ENCODE measurements at places on chromosomes 7 and 10.

DNA sequence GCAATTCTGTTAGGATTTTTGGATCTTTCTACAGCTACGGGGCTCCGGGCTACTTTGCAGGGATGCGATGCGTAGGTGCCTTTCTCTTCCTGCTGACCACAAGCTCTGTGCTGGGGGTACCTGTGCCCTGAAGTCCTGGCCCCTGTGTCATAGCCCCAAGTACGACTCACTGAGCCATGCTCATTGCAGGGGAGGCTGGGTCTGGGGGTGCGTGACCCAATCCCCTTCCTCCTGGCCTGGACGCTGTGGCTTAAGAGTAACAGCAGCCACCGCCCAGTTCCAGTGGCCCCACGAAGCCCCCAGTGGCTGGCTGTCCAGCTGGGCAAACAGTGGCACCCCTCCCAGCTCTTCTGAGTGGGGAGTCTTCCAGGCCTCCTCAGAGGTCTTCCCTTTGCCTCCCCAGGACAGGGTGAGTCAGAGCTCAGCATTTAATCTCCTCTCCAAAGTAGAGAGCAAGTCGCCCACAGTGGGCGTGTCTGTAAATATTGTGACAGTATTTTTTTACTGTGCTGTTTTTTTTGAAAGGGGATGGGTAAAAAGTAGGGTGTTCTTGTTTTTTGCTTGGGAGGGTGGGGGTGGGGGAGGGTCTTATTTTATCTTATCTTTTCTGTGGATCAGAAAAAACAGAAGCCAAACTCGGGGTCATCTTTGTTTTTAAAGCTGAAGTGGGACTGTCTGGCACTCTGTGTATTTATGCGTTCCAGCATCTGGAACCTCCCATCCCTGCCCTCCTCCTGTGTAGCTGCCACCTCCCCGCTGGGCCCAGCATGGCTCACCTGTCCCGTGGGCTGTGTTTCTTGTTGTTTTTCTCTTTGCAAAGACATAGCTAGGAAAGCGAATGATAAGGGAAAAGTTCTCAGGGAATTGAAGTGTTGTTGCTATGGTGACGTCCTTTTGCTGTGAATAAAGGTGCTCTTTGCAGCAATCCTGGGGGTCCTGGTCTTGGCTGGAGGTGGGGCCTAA, 8.2 kb downstream of the LFNG start:
- no peak for DNase-seq

- no peak for DNase-seq
Observed at GRCh38 chr10:127926455-127926854, 19.6 kb downstream of the PTPRE start.

GRCh38 chr10:75547391-75548298, 116.2 kb downstream of the LRMDA start:
- DNase-seq: no peak

DNA sequence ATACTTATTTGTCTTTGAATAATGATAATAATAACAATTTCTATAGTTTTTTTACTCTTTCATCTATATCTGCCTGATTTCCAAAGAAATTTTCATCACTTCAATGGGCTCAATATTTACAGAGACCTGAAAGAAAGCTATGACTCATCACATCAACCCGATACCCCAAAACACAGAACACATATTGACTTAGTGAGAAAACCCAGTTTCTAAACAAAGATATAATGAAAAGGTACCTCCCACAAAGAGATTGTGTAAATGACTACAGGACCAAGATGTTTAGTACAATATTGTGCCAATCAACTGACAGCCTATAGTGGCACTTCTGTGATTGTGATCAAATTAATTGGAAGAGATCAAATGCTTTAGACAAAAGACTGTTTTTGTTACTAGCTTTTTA, 133.9 kb downstream of the PCDH15 start:
- DNase-seq: no peak

- DNase-seq: no peak
Observed at GRCh38 chr10:3516923-3517255, 268.1 kb downstream of the KLF6 start.

DNA sequence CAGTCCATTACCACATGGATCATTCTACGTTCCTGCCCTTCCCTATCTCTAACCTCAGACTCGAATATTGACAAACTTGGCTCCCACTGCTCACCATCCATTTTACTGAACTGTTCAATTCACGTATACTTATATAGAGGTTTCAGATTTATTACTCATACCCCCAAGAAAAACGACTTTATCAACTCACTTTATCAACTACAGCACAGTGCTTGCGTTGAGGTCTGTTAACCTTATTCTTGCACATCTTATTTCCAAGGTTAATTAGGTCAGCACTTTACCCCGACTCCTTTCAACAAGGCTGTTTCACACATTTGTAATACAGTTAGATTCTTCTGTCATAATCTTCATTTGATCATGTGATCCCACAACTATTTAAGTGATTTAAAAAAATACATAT, 162.3 kb upstream of the AHR start:
- DNase-seq: no peak

DNA sequence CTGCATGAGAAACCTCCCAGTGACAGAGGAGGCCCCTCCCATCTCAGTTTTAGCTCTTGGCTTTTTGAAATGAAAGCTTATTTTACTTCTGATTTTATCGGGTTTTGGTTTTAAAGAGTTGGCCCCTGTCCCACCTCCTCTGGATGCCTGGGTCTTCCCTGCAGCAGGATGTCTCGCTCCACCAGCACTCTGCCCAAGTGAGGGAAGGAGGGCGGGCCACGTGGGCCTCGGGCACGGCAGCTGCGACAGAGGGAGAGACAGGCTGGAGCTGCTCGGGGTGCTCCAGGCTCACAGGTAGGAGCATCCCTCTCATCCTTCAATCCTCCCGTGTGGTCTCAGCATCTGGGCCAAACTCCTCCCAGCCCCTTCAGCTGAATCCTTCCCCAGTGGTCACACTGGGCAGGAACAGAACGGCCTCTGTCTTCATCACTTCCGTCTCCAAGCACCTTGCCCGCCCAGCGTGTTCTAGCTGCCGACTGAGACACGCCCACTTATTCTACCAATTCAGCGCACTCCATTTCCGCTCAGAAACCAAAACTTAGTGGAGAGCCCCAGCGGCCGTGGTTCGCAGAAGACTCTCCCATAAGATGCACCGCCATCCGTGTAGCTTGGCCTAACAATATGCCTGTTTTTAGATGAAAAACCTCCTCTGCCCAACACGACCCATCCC, 222.9 kb downstream of the GLRX3 start:
- DNase-seq: no peak

DNA sequence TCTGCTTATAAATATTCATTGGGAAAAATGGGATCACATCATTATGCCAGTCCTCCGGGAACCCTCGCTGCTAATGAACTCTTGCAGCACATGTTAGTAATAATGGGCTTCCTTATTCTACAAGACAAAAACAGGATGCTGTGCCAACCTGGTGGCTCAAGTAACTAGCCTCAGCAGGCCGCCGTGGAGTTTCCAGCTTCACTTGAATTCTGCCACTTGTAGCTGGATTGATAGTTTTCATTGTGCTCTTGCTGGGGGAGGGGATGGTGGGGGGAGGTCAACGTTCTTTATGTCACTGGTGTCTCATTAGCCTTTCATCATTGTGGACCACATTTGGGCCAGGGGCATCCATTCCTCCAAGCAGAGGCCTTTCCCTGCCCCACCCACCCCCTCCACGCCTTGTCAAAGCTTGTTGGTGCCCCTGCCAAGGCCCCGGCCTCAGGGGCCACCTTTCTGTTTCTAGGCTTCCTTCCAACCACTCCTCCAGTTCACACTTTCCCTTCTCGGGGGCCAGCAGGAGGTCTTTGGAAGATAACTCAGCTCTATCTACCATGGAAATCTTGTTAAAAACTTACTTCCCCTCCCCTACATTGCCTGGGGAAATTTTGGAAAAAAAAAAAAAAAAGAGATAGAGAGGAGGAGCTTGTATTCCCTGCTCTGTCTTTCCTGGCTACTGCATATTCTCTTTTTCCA, 153.9 kb downstream of the BMPER start:
- DNase-seq: no peak

DNA sequence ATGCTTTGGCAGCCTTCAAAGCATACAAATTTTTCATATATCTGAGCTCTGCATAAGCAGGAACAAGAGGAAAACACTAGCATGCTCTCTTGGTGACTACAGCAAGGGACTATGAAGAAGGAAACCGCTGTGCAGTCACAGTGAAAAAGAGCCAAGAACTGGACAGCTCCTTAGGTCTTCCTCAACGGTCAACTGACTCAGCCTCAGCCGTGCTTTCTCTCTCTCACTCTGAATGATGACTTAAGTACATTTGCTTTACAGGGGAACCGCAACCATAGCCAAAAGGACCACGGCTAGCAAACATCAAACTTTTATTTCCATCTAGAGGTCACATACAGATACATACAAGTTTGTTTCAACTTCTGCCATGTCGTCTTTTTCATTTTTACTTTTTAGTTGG, 69.9 kb downstream of the HYCC1 start:
- no peak for DNase-seq

GRCh38 chr7:141355032-141355431, 196.2 kb upstream of the AGK start:
- no peak for DNase-seq

DNA sequence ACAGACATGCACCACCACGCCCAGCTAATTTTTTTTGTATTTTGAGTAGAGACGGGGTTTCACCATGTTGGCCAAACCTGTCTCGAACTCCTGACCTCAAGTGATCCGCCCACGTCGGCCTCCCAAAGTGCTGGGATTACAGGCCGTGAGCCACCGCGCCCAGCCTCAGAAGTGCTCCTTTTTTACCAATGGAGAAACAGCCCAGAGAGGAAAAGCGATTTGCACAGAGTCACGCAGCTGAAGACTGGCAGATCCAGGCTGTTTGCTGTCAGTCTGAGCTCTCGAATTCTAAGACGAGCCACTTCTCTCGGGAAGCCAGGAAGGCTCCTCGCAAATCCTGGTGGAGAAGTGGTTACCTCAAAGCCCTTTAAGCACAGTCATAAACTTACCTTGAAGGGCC, 57.4 kb upstream of the SDK1 start:
- DNase-seq: no peak

DNA sequence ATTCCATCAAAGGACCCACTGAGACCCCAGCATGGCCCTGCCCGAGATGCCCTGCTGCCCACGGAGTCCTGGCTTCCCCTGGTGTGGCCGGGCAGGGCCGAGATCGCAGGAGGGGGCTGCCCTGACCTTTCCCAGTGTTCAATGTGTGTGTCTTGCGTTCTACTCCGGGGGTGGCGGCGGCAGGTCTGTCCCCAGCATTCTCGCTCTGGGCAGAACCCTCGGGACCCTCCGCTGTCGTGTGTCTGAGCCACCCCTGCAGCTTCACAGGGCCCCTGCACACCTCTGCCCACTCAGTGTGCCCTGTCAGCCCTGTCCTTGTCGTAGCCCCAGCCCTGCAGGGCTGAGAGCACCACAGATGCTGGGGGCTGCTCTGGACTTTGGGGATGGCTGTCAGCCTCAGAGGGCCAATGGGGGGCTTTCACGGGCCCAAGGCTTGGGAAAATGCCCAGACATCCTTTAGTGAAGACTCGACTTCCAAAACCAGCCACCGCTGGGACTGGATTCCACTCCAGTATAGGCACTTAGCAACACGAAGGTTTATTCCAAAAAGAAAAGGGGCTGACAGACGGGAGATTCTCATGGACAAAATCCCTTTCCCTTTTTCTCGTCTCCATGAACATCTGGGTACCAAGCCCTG, 30.0 kb upstream of the KNDC1 start:
- no peak for DNase-seq

GRCh38 chr10:30169342-30169741, 110.0 kb upstream of the JCAD start:
- DNase-seq: no peak

DNA sequence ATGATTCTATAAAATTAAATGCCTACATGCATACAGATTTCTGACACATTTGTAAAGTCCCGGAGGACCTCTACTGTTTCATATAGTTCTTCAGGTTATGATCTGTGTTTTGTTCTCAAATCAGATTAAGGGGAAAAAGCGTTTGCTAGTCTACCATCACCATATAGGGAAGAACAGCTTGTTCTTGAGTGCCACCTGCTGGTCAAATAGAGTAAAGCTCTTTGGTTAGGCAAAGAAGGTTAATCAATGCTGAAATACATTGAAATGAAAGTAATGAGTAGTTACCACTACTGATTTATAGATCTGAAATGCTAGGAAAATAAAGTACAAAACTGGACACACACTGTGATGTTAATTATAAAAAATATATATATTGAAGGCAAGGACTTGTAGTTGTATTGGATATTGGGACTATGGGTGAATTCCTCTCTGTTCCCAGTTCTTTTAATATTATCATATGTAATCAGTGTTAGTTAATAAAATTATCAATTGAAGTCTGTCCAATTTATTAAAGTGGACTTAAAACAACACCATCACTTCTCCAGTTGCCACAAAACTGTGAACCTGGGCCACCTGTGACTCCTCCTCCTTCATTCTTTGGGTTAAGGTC, 72.6 kb upstream of the PDLIM1 start:
- no peak for DNase-seq

GRCh38 chr7:134685250-134685649, 38.6 kb downstream of the BPGM start:
- DNase-seq: no peak

- no peak for DNase-seq
Observed at GRCh38 chr10:1504286-1504685, 233.0 kb downstream of the ADARB2 start.

DNA sequence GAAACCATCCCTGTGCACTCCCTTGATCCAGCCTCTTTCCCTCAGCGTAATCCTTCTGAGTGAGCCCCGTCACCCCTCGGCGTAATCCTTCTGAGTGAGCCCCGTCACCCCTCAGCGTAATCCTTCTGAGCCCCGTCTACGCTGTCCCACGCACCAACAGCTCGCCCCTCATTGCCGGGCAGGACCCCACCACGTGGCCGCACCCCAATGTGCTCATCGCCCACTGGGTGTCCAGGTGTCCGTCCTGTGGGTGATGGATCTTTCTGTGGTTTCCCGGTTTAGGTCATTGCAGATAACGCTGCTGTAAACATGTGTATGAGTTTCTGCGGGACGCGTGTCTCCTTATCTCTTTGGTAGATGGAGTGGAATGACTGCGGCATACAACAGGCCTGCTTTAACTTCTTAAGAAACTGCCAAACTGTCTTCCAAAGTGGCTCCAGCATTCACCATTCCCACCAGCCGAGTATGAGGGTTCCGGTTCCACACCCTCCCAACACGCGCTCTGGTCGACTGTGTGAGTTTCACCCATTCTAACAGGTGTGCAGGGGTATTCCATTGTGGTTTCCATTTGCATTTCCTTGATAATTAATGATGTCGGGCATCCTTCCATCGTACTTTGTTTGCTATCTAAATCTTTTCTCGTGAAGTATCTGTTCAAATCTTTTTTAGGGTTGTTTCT, 42.1 kb upstream of the NKX6-2 start:
- DNase-seq: no peak

DNA sequence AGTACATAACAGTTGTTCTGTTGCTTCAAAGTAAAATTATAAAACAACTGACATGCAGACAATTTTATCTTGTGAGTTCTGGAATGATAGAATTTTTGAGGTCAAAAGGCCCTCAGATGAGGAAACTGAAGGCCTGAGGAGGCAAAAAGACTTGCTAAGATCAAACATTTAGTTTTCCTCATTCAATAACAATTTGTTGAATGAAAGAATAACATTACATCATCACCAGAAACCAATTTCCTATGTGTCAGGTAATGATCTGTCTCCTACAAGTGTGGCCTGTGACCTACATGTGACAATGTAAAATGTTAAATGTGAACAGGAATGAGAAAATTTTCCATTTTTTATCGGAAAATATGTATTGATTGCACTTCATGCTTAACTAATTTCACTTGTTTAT, 16.6 kb upstream of the ASB4 start:
- DNase-seq: no peak
